ENCODE measurements at places on chromosomes 3 and 15.

GRCh38 chr3:163971861-163972260, 1106.4 kb downstream of the SI start:
- peak; percentile 19 for DNase-seq

DNA sequence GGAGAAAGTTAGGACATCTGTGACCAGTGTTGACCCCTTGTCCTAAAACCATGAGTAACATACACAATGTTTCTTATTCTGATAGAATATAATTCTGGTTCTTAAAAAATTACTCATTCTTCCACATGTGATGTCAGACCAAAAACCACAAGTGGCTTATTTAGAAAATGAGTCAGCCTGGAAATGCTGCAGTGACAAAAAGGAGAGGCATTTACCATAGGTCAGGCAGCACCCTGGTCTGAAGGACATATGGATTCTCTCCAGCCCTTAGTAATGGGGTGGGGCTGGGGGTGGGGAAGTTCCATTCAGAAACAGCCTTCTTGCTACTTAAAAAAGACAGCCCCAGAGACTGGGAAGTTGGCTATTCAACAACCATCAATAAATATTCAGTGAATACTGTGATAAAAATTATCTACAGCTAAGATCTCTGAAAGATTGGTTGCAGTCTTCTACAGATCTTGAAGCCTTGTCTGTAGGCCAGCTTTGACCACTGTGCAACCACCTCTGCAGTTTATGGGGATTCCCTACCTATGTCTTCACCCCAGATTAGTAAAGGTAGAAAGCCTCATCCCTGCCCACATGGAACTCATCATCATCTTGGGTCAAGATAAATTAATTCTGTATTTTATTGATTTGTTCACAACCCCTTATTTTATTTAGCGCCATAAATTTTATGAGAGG, 34.9 kb upstream of the TIMP4 start:
- peak; percentile 85 for DNase-seq

DNA sequence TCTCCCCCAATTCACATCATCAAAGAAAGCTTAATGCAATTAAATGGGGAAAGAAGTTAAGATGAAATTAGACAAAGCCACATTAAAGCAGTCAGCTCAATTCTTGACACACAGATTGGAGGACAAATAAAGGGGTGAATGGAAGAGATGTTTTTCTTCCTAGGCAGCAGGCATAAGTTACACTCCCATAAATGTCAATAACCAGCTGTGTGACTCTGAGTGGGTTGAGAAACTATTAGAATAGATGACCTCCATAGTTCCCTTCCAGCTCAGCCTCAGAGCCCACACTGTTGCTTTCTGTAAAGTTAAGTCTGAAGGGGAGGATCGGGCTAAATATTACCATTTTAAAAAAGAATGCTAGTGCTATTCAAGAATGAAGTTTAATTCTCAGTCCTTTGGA, 71.0 kb downstream of the THBS1 start:
- DNase-seq, result no peak

DNA sequence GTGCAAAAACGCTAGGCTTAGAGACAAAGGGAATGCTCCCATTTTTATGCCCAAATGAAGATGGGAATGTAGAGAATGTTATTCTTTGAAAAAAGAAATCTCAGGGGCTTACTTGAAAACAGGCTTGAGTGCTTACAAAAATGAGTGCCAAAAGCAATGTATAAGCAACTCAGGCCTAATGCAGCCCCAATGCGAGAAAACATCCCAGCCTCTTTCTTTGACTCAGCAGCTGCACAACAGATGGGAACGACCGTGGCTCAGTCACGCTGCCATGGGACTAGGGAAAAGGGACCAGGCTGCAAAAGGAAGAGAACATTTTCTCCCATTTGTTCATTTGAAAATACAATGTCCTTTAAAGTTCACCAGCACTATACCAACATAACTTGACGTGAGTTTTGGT, 246.4 kb upstream of the LRIG1 start:
- DNase-seq, result no peak

- DNase-seq, result no peak
Measured at GRCh38 chr3:175489406-175489805, 630.3 kb downstream of the NAALADL2 start.

GRCh38 chr3:188021041-188021440, 132.9 kb upstream of the LPP start:
- DNase-seq, result no peak

DNA sequence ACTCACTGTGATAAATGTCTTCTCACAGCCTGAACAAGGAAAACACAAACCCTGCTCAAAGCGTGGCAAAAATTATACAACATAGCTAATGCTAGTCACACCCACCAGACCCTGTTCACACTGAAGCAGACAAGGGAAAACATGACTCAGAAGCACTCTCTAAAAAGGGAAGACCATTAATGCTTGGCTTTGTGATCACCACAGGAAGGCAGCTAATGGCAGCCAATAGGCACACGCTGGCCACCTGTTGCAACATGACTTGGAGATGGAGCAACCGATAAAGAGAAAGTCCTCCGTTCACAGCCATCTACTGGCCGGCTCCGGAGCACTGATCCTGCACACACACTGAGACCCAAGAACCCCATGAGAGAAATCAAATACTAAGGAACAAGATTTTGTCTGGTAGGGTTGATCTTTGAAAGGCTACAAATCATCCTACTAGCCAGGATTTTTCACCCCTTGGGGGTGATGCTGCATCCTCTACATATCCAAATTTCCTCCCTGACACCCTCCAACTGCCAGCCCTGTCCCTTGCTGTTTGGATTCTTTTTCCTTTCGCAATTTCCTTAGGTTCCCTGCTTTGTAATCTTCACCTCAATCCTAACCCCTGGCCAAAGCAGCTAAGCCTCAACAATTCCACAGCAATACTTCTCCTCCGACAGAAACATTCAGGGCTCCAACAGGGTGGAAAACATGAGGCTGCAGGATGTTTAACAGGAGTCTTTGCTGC, 3.2 kb downstream of the ZXDC start:
- peak; percentile 63 for DNase-seq

DNA sequence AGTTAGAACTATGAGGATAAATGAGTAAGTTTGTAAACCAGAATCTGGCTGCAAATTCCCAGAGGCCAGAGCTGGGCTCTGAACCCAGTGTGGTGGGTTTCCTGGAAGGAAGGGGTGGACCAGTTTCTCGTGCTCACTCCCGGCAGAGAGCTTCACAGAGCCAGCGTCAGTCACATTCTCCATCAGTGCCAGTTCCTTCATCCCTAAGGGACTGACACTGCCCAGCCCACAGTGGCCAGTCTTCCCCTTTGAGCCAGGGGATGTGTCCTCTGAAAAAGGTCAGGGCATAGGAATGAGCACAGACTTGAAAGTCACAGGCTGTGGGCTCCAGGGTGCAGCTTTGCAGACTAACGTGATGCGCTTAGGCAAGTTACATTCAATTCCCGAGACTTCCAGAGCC, 135.8 kb upstream of the HACD2 start:
- no peak for DNase-seq

DNA sequence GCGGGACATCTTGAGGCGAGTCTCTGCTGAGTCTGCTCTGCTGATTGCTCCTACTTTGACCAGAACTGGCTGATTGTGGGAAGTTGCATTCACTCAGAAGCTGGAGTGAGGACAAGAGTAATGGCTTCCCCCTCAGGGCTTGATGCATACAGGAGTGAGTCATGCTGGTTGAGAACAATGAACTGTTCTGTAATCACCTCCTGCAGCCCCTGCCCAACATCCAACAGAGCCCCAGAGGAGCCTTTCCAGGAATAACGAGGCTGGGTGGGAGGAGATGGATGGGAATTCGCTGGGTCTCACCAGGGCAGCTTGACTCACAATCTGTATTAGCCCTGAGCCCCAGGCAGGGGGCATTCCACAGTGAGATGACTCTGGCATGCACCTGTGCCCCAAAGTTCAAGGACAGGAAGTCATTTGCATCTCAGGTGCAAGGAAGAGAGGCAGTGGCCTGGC, 85.0 kb downstream of the RAB11A start:
- peak; percentile 48 for DNase-seq

GRCh38 chr3:116020495-116020894, 397.2 kb downstream of the GAP43 start:
- DNase-seq, result no peak

GRCh38 chr3:41682996-41683395, 278.9 kb downstream of the ULK4 start:
- peak; percentile 86 for DNase-seq

GRCh38 chr15:55434989-55435825, 26.9 kb downstream of the PIERCE2 start:
- DNase-seq, result peak; percentile 48

DNA sequence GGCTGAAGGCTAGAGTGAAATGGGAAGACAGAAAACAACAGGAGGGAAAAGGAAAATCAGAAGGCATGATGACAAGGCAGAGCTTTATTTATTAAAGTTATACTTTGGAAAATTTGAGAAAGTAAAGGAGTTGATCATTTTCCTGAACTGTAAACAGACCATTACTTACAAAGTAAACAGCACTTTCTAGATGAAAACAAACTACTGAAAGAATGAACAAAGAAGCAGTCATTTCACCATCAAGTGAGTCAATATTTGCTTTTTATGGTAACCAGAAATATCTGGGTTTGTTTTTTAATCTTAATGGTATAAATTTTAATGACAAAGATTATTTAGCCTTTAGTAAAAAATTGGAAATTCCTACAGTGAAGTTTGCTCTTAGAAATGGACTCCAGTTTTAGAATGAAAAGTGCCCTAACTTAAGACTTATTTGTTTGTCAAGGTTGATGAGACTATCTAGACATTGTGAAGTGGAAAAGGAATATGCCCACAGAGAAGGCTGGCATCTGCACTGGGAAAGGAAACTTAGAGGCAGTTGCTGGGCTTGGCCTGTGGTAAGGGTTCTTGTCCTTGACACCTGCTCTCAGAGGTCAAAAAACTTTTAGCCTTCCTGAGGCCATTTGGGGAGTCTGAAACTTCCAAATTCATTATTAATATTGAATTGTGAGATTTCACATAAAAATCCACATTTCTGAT, 47.2 kb downstream of the SPTSSB start:
- no peak for DNase-seq

DNA sequence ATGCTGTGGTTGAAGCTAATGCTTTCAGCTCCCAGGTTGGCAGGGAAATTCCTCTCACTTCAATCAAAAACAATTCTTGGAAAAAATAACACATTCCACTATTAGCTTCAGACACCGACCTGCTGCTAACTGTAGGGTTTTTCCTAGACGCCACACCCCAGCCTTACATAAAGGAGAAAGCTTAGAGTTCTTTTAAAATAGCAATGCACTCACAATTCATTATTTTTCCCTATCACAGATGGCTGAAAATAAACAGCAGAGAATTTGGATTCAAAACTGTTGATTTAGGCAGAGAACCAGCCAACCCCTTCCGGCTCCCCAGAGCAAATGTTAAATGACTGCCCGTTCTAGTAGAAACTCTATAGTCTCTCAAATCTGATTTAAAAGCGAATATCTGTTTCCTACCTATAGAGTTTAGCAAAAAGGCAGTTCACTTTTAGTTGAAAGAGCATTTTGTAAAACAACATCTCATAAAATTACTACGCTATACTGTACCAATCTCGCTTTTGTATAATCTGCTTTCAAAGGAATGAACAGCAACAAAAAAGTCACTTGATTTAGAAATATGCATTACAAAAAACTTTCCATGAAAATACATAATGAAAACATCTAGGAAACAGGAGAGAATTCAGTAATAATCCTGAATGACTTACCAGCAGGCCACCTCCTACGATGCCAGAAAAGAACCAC, 586 bp downstream of the TM4SF1 start:
- peak; percentile 69 for DNase-seq

GRCh38 chr3:55782807-55783206, 295.7 kb upstream of the WNT5A start:
- DNase-seq, result no peak

DNA sequence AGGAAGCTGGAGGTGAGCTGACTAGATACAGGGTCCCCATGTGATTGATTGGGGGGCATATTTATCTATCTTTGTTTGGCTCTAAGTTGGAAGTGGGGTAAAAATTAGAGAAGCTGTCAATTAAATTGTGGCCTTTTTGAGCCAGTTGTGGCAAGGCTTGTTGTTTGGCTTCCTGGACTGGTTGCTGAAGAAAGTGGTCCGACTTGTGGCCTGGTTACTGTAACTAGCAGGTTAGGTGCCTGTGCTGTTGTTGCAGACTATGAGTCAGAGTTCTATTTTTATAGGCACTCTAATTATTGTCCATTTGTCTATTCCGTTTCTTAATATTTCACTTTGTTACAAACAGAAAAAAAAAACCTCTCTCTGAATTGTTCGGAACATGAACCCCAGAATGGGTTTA, 129.1 kb upstream of the CNTN6 start:
- DNase-seq, result no peak

- no peak for DNase-seq
Measured at GRCh38 chr3:156892701-156893100, 66.5 kb downstream of the LEKR1 start.

DNA sequence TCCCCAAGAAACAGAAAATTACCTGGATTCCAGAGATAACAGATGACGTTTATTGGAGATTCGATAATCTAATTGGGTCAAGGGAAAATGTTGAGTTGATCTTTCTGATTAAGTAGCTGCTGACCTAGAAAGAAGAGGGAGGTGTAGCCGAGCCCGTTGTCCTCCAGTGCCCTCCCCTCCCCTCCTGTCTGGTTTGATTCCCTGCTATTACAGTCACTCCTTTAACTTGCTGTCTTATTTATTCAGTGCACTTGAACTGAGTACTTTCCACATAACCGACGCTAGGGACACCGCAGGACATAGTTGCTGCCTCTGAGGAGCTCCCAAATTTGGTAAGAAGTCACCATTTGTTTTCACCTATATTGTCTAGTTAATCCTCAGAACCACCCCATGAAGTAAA, 103.7 kb downstream of the AQP9 start:
- no peak for DNase-seq

GRCh38 chr3:54008099-54008498, 114.3 kb upstream of the CACNA2D3 start:
- no peak for DNase-seq

DNA sequence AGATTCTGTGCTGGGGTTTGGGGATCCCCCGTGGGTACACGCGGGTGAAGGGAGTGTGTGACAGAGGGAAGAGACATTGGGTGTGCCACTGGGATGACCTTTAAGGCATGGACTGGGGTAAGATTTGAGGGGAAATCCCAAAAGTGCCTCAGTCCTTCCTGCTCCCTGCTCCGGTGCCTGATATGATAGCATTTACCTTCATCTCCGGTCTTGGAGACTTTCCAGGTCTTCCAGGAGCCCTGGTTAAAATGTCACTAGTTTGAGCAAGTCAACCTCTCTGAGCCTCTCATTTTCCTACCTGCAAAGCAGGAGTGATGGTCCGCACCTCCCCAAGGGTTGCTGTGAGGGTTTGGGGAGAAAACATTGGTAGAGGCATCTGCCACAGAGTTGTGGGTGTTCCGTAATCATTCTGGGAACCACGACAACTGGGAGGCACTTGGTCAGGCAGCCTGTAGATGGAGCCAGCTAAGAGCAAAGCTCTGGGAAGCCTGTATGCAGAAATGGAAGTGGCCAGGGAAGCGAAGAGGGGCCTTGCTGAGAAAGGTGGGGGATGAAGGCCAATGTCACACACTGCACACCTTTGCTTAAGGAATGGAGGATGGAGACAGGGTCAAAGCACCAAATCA, 33.9 kb upstream of the KIF23 start:
- no peak for DNase-seq

- DNase-seq, result no peak
Measured at GRCh38 chr3:98962951-98963350, 61.5 kb upstream of the DCBLD2 start.

Measured in kidney glomerular epithelial cell (primary cell).